ENCODE measurements at places on chromosomes 5 and 9. TPM values are rescaled to one million over a fixed set of nuclear protein-coding genes. Genes with fewer than 3 reads are reported as not detected.

CCDC127 gene
- 2.9 TPM for polyA plus RNA-seq

TRAF1 gene
- 14.4 TPM for polyA plus RNA-seq

- DNase-seq = no peak
Observed at GRCh38 chr5:34765662-34766061, 73.3 kb upstream of the TTC23L start.

DNA sequence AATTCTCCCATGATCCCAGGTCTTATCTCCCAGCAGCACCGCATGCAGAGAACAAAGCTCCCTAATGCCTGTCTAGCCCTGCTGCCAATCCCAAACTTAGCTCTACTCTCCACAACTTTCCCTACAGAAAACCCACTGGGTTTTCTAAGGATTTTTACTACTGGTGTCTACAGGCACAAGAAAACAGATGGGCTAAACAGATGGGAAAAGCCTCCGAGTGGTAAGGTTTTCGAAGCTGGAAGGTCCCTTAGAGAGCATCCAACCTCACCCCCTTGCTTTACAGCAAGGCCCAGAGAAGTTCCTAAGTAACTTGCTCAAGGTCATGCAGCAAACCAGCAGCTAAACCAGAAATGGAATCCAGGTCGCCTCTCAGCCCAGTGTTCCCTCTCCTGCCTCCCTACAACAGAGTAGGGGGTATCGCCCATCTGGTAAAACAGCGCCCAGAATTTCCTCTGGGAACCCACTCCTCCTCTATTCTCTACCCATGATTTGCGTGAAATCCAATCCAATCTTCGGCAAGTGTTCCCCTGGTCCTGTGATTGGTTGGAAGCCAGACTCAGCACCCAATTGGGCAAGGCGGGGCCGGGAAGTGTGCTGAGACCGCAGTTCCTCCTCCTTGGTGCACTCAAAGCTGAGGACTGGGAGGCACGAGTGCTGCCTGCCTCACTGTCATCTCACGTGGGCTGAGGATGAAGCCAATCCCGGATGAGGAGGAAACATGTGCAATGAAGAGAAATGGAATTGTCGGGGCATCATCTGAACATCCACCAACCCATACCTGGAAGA is 20.8 kb downstream of the CPLX2 start:
- no peak for DNase-seq

GADD45G gene
- polyA plus RNA-seq = not detected

DNA sequence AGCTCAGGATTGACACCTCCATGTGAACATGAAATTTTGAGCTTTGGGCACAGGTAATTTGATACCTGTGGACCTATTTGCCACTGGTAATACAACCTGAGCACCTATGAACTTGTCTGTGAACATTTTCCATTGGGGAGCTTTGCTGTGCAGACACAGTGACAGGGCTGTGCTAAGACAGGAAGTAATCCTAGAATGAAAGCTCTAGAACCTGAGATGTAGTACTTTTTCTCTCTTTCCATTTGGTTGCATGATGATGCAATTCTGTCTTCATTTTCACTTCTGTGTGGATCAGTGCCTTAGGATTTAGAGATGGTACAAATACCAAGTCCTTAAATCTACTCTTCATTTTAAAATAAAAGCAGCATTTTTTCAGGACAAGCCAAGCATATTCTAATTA is 216.9 kb downstream of the NR3C1 start:
- no peak for DNase-seq

GRCh38 chr9:23341346-23341745 is 484.7 kb downstream of the ELAVL2 start:
- DNase-seq = no peak

- DNase-seq = no peak
Observed at GRCh38 chr5:125200866-125201373, 454.5 kb upstream of the ZNF608 start.

GRCh38 chr5:142640316-142641005 is 45.4 kb downstream of the FGF1 start:
- no peak for DNase-seq

DNA sequence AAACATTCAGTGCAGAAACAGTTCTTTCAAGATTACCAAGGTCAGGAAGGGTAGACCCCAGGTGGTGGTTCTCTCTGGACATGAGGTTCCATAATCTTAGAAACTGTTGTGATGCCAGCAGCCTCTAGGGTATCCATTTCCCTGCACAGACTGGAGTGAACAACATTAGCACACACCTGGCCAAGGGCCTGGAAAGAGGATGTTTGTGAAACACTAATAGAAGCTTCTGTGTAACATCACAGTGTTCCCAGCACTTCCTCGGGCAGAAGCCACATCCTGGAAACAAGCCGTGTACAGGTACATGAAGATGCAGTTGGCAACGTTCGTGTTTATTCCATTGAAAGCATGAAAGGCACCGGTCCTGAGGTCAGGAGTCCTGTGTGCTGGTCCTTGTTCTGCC is 598.2 kb upstream of the KLF4 start:
- no peak for DNase-seq

DNA sequence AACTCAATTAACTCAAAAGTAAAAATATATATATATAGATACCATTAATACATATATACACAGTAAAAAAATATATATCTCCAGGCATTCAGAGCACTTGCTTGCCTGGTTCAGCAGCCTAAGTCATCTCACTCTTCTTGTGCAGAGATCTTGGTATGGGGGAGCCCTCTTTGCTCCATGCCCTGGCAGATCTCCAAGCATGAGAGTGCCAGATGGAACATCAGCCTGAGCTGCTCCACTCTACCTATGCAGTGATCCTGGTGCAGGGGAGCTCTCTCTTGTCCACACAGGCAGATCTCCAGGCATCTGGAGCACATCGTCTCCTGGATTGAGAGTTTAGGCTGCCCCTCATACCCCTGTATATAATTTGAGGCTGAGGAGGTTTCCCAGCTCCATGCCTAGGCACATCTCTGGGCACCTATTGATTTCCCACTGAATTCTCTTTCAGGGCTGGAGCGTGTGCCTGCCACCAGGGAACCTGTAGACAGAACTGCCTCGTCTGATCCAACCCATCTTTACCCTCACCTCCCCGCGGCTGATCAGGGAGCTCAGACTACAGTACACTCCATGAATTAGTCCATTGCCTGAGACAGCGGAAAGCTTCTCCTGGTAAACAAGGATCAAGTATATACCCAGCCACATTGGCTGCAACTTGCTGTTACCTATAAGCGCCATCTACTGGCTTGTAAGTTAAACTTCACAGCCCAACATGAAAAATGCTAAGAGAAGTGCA is 342.4 kb upstream of the GRIA1 start:
- DNase-seq = no peak

DNA sequence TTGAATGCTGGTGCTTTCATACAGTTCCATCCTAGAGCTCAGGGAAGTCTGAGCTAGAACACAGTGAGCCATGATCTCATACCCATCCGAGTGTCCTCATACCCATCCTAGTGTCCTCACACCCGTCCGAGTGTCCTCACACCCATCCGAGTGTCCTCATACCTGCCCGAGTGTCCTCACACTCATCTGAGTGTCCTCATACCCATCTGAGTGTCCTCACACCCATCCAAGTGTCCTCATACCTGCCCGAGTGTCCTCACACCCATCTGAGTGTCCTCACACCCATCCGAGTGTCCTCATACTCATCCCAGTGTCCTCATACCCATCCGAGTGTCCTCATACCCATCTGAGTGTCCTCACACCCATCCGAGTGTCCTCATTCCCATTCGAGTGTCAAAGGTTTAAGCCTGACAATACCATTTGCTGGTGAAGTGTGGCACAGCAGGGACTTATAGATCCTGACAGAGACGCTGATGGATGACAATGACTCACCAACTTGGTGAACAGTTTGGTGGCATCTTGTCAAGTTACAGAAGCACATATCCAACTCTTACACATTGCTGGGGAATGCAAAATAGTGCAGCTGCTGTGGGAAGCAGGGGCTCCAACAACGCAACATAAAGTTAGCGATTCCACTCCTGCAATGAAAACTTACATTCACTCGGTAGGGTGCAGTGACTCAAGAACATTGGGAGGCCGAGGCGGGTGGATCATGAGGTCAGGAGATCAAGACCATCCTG is 77.0 kb upstream of the COL5A1 start:
- DNase-seq = no peak

CDC20B gene
- polyA plus RNA-seq = not detected

DNA sequence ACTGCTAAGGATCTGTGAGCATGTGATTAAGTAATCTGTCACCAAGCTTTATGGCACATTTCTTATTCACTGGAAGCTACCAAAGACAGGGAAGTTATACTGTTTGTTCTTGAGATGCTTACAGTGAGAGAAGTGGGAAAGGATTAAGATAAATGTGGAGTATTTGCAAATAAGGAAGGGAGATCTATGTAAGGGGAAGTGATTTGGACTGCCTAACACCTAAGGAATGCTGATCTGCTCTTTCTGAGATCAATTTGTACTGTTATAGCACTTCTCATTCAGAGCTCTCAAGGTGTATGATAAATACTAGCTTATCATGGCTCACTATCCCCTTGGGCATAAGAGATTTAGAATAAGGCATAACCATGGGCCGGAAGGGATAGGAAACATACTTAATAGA is 80.0 kb upstream of the NTRK2 start:
- no peak for DNase-seq

GRCh38 chr5:92559781-92560180 is 1021.2 kb downstream of the NR2F1-AS1 start:
- DNase-seq = no peak

PDE6A gene
- polyA plus RNA-seq = not detected

DNA sequence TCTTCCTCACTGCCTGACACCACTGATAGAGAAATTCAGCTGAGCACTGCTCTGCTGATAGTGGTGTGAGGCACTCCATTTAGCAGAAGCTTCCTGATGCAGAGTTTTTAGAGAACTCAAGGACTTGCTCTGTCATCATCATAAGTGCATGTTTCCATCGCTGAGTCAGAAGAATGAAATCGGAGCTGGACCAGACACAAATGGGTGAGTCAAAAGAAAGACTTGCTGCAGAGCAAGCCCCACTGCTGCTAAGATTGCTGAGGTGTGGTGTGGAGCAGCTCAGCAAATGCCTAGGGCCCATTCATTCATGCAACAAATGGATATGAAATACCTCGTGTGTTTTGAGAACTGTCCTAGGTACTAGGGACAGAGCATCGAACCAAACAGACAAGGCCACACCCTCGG is 410.2 kb upstream of the SLC30A5 start:
- DNase-seq = no peak

AGXT2 gene
- not detected for polyA plus RNA-seq

SPINK7 gene
- not detected for polyA plus RNA-seq

- DNase-seq = no peak
Observed at GRCh38 chr5:54234304-54234933, 76.0 kb downstream of the ARL15 start.

GRCh38 chr9:88535226-88536022 is 446 bp downstream of the NXNL2 start:
- no peak for DNase-seq

- no peak for DNase-seq
Observed at GRCh38 chr5:62286834-62287233, 19.2 kb upstream of the KIF2A start.

Data from CD4-positive, alpha-beta memory T cell (primary cell).